ENCODE measurements at places on chromosomes 5 and 9.

GRCh38 chr5:31156631-31157160 is 36.8 kb upstream of the CDH6 start:
- DNase-seq, result no peak

- DNase-seq, result no peak
Observed at GRCh38 chr9:109441296-109441695, 56.8 kb downstream of the PTPN3 start.

GRCh38 chr5:151062405-151063141 is 18.3 kb downstream of the TNIP1 start:
- DNase-seq, result no peak

DNA sequence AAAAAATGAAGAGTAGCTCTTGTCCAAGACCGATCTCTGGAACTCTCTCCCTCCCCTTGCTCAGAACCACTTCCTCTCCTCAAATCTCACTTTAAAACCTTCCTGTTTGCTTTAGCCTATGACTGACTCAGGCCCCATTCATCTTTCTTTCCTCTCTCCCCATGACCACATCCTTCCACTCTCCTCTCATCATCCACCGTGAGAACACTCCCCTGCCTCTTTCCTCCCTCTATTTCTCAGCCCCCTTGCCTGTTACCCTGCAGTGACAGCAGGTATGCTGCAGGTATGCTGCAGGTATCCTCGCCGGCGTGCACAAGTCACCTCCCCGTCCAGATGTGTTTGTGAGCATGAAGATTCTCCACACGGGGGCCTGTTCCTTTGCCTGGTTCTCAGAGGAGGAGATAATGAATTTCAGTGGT is 505.3 kb downstream of the CCDC171 start:
- no peak for DNase-seq

DNA sequence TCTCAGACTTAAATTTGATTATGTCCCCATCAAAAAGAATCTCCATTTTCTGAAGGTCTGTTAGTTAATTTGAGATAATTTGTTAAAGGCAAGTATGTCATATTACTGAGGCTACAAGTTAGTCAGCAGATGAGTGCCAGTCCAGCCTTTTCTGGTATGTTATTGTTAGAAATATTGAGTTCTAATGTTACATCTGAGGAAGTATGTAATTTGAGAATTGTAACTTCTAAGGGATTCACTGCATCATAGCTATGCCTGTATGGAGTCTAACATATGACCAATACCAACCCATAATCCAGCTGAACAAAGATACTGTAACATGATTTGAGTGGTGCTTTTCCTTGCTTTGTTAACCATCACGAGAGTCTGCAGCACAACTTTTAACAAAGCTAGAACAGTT is 13.9 kb downstream of the SLC23A1 start:
- no peak for DNase-seq

DNA sequence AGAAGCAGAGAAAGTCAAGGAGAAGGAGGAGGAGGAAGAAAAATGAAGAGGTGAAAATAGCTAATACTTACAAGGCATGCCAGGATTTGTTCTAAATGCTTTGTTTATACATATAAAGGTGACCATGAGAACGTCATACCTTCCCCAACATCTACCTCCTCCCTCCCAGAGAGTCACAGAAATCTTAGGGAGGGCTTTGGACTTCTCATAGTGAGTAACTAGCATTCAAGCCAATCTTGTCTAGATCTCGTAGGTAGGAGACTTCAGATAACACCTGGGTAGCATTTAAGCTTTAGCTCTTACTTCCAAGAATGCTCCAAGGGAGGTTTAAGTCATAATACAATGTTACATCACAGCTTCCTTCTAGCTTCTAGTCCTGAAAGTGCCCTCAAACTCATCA is 36.5 kb upstream of the GPBP1 start:
- no peak for DNase-seq

DNA sequence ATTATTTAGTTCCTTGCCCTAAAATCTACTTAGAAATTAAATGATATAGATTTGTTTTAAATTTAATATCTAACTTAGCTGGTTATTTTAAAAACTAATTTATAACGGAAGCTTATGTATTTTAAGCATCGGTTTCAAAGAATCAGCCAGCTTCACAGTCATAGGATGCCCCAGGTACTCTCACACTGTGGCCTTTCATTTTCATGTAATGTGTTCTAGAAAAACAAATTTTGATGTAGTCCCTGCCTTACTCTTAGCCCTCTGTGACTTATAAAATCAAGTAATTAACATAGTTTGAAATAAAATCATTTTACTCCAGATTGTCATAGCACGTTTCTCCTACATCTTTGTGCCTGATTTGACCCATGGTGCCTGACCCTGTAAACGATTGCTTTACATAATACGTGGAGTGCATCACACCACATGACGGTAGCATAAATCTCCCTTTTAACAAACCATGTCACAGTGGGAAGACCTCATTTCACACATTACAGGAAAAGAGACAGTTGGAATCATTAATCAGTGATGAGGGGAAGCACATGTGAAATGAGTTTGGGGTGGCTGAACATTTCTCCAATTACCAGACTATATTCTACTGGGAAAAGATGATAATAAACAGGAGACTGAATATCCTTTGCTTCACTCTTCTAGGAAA is 731.5 kb upstream of the CDH9 start:
- DNase-seq, result no peak

DNA sequence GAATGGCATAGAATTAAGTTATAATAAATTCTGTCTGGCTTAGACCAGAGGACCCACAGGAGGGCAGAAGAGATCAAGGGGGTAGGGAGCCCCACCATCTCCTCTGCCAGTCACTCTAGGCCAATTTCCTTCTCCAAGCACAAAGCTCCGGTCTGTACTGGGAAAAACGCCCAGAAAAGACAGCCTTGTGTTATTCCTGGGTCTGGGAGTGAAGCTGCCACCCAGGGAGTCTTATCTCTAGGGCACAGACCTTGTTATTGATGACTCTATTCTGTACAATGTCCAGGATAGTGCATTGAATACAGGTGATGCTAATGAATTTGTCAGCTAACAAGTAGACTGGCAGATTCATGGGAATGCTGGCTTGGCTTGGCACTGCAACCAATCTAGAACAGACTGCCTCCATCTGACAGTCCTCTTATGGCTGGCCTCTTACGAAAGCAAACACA is 60.7 kb downstream of the MED27 start:
- DNase-seq, result no peak

DNA sequence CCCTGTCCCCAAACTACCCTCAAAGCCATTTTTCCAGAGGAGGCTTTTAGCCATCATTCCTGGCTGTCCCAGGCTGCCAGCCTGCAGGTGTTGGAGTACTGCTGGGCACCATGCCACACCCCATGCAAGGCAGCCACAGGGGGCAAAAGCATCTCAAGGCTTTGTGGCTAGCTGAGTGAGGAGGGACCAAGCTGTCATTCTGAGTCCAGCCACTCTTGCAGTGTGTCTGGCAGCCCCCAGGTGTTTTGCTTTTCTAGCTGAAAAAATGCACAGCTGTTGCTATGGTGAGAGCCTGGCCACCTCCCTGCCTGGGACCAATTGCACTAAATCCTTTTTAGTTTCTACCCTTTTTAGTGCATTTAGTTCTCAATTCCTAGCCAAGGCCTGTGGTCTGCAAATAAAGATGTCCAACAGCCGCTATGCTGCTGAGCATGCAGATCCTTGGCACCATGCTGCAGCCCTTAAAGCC is 50.4 kb upstream of the PTGS1 start:
- no peak for DNase-seq

DNA sequence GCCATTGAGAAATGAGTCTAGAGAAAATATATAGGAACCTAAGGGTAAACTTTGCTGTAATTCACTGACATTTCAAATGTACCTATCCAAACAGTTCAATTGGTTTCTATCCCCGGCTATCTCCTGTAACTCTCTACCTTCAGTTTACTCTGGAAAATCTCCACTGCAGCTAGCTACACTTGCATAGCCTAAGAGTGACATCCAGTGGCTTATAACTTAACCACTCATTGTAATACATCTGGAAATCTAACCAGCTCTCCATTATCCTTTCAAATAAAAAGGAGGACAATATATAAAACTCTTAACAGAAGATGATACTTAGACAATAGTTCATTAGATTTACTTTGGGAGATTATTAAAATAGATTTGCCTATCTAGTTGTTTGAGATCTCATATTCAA is 35.3 kb upstream of the SPDL1 start:
- no peak for DNase-seq

- no peak for DNase-seq
Observed at GRCh38 chr5:71865665-71866320, 146.7 kb downstream of the CARTPT start.

- DNase-seq, result no peak
Observed at GRCh38 chr5:152638996-152639552, 234.0 kb upstream of the NMUR2 start.

GRCh38 chr5:37921452-37921851 is 81.6 kb upstream of the GDNF start:
- DNase-seq, result no peak

DNA sequence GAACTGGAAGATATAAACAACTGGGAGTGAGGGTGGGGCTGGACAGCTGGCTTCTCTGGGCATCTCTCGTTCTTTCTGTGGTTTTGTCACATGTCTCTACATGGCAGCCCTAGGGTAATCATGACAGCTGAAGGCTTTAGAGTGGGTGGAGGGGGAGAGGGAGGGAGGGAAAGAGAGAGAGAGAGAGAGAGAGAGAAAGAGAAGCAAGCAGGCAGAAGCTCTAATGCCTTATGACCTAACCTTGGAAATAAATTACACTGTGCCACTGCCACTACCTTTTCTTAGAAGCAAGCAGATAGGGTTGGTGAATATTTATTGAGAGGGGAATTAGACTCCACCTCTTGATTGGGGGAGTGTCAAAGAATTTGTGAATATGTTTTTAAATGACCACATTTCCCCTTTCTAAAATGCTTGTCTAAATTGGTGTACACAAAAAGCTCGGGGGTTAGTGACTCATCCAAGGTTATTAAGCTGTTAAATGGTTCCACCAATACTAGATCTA is 2.6 kb upstream of the DAPK1 start:
- DNase-seq, result no peak

DNA sequence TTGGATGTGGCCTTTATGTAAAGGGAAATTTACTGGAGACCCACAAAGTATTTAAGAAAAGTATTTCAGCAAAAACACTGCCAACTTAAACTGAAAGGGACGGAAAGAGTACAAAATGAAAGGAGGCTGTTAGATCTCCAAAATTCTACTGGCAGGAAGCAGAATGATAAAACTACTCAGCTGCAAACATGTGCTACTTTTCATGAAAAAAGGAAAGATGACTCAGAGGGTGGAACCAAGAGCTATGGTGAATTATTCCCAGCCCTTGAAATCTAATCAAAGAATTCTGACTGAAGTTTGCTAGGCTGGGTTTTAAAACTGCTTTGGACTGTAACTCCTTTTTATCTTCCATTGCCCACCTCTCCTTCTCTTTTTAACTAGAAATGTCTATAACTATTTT is 58.6 kb upstream of the ZBED3 start:
- no peak for DNase-seq

DNA sequence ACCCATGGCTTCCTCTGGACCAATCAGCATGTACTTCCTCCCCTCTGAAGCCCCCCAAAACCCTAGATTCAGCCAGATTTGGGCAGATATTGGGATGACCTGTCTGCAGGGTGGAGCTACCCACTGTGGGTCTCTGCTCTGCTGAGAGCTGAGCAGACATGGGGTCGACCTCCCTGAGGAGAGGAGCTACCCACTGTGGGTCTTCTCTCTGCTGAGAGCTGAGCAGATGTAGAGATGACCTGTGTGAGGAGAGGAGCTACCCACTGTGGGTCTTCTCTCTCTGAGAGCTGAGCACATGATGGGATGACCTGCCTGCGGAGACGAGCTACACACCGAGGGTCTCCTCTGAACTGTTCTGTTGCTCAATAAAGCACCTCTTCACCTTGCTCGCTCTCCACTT is 89.6 kb downstream of the CAVIN4 start:
- DNase-seq, result no peak

- DNase-seq, result no peak
Observed at GRCh38 chr9:2354216-2354615, 267.4 kb upstream of the VLDLR start.

- DNase-seq, result no peak
Observed at GRCh38 chr9:134275375-134275774, 50.9 kb upstream of the RXRA start.

GRCh38 chr5:96765043-96765442 is 42.7 kb downstream of the ERAP1 start:
- no peak for DNase-seq

GRCh38 chr9:104092875-104093600 is 1.1 kb upstream of the SMC2 start:
- DNase-seq, result no peak

DNA sequence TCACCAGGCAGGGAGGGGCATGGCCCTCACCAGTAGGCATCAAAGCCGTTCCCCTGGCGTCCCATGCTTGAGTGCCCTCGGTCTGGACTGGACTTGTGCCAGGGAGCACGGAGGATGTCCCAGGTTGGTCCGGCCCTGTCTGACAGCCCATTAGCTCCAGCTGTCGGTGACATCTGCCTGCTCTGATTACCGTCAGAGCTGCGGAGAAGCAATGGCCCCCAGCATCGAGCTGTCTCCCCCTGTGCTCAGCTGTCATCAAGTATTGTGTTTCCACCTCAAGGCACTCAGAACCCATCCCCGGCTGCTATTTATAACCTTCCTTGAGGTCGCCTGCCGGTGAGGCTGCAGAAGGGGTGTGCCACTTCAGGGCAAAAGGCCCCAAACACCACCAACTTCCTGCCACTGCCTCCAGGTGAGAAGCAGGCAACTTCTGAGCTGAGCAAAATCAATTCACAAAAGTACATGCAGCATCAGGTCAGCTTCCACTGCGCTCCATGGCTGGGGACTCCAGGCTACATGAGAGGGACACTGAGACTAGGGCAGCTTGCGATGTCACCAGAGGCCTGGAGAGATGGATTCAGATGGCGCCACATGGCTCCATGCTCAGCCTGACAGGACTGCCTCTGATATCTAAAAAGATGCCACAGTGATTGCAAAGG is 142.7 kb downstream of the C5orf15 start:
- DNase-seq, result no peak

GRCh38 chr9:97386265-97386633 is 25.6 kb upstream of the TDRD7 start:
- no peak for DNase-seq

DNA sequence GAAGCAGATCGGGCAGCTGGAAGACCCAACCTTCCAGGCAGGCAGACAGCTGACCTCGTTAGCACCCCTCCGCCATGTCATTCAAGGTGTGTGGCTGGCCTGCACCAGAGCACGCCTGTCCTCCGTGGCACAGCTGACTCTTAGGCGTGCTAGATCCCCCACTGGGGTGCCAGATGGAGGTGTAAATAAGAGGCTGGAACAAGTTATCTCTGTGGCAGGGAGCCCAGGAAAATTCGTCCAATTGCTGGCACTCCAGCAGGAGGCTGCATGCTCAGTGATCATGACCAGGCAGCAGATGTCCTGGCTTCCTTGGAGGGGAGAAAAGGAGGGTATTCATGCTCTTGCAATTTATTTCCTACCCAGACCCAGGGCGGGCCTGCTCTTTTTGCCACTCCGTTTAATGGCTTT is 7.8 kb upstream of the ALDOB start:
- DNase-seq, result no peak

GRCh38 chr9:16267281-16268066 is 603.0 kb downstream of the BNC2 start:
- no peak for DNase-seq

- DNase-seq, result no peak
Observed at GRCh38 chr5:155978850-155979249, 348.1 kb upstream of the SGCD start.

Data from activated naive CD4-positive, alpha-beta T cell treated with Interleukin-2 at 50 U/mL for 16 hours (primary cell).